ENCODE measurements at places on chromosomes 3 and 15.
A peak's percentile ranks its signal among the peaks of the same experiment; 100 is the strongest.

DNA sequence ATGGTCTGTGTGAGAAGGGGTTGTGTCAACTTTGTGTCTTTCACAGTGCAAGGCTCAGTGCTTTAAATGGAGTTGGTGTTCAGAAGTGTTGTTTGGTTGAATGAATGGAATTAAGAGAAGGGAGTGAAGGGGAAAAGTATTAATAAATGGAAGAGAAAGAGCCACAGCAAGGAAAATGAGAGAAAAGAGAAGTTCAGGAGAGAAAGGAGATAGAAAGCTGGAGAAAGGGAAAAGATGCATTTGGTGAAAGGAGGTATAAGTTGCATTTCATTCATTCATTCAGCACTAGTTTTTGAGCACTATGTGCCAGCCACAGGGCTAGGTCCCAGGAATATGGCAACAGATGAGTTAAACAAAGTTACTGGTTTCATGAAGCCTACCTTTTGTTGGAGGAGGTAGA is 34.3 kb upstream of the PPP4R2 start:
- no peak for DNase-seq

GRCh38 chr3:195236076-195236798 is 34.7 kb downstream of the XXYLT1 start:
- DNase-seq, result no peak

- DNase-seq, result peak; percentile 83
Observed at GRCh38 chr15:44726568-44727484, 9.5 kb upstream of the TRIM69 start.

GRCh38 chr15:28922707-28923012 is 36.9 kb downstream of the APBA2 start:
- no peak for DNase-seq

DNA sequence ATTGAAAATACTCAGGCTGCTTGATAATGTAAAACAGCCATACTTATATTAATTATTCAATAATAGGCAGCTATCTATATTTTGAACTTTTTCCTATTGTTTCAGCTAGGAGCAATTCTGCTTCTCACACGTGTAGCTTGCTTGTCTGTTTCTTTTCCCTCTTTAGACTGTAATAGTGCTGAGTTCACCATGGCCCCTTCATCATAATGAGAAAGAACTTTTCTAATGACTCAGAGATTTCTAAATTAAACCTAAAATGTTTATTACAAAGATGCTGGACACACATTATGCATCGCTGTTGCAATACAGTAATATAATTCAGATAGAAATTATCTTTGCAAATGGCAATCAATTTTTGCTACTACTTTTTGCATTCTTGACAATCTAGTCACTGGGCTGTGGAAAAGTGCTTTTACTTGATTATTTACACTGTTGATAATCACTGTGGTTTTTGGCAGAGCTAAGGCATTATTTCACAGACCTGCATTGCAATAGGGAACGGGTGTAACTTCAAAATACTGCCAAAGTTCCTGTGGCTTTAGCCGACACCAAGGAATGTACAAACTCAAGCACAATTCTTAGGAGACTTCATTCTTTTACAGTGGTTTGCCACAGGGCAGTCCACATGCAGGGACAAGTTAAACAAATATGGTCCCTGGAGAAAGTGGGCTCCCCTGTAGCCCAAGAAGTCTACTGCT is 281.0 kb upstream of the TBL1XR1 start:
- DNase-seq, result no peak

DNA sequence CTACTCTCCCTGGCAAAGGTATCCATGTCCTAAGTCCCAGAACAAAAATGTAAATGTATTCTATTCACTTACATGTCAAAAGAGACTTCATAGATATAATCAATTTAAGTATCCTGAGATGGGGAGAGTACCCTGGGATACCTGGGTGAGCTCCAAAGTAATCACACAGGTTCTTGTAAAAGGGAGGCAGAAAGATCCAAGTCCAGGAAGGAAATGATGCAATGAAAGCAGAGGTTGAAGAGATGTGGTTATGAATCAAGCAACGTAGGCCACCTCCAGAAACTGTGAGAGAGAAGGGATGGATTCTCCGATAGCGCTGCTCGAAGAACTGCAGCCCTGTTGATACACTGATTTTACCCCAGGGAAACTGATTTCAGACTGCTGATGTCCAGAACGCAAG is 93.9 kb upstream of the VGLL3 start:
- no peak for DNase-seq
